NCI-H2171 (cell line): ENCODE measurements at places on chromosomes 11 and 22.

DNA sequence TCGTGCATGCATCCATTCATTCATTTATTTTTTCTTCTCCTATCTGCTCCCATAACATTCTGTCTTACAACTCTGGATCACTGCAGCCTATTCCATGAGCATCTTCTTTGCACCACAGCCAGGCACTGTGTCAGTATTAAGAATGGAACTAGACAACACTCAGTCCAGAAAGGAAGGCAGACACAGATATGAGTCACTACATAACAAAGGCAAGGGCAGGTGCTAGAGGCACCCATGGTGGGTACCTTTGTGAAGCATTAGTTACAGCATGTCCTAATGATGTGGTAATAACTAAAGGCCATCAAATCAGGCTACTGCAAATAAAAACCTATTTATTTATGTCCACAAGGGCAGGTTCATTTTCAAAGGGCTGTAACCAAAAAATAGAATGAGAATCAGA, 28.1 kb downstream of the TENM4 start:
- no peak for DNase-seq

DNA sequence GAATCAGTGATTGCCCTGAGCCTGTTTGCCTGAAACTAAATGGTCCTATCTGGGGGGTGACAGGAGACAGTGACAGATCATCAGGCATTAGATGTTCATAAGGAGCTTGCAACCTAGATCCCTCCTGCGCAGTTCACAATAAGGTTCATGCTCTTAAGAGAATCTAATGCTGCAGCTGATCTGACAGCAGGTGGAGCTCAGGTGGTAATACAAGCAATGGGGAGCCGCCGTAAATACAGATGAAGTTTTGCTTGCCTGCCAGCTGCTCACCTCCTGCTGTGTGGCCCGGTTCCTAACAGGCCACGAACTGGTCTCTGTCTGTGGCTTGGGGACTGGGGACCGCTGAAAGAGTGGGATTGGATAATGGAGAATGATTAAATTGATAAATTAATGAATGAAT, 14.0 kb downstream of the NOX4 start:
- DNase-seq, result no peak

DNA sequence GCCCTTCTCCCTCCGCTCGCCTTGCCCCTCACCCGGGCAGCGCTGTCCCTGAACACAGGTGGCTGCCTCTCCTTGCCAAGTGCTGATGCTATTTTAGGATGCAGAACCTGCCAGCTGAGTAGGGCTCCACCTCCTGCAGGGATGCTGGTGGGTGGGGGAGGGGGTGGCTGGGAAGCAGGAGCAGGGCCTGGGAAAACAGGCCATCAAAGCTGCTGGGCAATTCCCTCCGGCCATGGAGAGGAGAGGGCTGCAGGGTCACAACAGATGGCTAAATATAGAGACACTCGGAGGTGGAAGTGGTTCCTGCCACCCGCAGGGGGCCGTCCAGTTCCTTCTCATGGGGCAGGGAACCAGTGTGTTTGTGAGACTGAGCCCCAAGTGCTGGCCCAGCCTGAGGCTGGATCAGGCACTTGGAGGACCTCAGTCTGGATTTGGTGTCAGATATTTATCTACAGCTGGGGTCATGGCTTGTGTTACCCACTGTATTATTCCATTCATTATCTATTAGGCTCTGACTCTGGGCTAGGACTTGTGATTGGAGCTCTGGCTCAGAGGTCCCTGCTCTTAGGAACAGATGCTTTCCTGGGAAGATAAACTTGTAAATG, 59.6 kb downstream of the LRRC32 start:
- peak; percentile 33 for DNase-seq

DNA sequence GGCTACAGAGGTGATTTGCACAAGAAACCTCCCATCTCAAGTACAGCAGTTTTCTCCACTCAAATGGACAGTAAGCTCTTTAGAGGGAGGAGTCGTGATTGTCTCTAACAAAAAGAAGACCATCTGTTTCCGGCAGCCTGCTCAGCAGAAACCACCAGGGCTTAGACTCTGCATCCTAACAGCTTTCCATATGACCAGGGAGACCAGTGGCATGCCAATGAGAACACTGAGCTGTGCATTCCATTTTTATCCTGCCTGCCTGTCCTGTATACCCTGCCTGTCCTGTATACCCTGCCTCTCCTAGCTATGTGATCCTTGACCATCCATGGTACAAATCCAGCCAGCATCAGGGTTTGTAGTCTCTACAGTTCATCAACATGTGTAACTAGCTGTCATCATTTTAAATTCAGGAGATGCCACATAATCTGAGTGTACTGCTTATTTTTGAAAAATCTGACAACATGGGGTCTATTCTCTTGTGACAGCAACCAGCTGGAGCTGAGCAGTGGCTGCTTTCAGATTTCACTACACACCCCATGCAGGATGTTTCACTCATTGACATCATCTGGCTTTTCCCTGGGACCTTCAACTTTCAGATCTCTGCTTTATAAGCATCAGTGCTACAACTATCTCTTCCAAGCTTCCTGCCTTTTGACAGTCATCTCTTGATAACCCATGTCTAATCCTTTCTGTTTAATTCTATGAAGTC, 50.5 kb upstream of the POU2AF2 start:
- peak; percentile 2 for DNase-seq

DNA sequence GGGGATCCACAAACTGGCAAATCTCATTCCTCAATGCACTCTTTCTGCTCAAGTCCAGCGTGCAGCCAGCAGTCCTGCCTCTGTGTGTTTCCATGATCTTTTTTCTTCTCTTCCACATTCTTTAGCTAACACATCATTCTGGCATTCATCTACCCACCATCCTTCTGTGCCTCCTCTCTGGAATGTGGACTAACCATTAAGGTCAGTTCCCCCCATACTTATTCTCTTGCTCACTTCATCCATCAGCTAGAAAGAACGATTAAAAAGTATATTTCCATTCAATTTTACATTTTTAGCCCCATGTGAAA, 7.8 kb downstream of the KIRREL3 start:
- DNase-seq, result no peak

- DNase-seq, result no peak
Measured at GRCh38 chr22:46673205-46673604, 53.0 kb downstream of the GRAMD4 start.

GRCh38 chr11:953512-953911, 27.8 kb downstream of the AP2A2 start:
- no peak for DNase-seq

- no peak for DNase-seq
Measured at GRCh38 chr11:7892059-7892699, 38.9 kb downstream of the OR10A6 start.

DNA sequence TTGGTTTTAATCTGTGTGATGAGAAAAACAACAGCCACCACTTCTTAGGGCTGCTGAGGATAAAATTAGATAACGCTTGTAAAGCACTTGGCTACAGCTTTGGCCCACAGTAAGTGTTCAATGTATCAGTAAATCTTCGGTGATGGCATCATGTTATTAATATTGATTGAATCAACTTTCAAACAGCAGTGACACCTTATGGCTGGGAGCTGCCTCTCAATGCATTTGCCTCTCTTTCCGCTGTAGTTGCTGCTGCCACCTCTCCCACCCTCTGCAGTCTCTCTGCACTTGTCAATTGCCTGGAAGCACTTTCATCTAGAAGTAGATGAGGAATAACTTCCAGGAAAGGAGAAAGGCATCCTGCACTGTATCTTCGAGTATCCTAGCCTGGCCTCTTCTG, 491.1 kb downstream of the OPCML start:
- DNase-seq, result no peak

DNA sequence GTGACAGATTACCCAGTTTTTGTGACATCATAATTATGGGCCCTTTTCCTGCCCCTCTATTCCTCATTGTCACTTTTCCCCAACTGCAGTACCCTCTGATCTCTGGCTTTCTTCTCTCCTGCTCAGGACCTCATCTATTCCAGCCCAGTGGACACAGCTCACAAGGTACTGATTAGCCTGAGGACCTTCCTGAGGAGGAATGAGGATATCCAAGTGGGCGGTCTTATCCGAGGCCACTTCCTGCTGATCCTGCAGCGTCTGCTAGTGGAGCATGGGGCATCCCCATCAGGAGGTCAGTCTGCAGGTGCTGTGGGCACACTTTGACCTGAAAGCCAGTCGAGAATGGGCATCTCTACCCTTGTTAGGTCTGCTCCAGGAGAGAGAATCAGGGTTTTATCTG, 24.5 kb upstream of the CCDC134 start:
- DNase-seq, result no peak

- no peak for DNase-seq
Measured at GRCh38 chr22:49403102-49403501, 424.6 kb downstream of the BRD1 start.

DNA sequence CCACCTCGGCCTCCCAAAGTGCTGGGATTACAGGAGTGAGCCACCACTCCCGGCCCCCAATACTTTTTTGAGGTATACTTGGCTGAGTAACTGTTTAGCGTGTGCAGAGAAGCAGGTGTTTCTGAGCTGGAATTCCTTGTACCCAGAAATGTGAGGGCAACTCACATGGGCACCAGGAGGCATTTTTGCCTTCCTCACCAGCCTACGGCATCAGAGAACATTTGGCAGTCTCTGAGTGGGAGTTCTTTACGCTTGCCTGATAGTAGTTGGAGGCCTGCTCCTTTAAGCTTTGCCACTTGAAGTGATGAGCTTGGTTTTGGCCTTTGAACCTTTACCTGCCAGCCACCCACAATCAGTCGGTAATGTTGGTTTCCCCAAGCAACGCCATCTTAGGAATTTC, 9.2 kb downstream of the PARVB start:
- no peak for DNase-seq

- DNase-seq, result no peak
Measured at GRCh38 chr22:24968066-24968561, 15.6 kb downstream of the KIAA1671 start.

DNA sequence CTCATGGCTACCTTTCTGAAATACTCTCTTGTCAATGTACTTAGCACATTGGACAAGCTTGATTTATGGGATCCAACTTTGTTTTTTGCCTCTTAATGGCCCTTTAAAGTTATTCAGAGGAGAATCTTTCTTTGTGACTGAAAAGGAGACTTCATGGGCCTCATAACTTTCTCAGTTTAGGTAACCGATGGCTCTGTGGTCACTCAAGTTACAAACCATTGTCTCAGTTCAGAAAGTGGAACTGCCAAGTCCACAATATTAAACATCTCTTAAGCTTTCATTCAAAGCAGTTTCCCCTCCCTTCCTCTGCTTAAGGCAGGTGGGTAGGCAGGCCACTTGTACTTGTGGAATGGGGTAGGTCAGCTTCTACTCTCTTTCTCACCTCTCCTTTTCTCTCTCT, 12.3 kb upstream of the ARL14EP start:
- no peak for DNase-seq

DNA sequence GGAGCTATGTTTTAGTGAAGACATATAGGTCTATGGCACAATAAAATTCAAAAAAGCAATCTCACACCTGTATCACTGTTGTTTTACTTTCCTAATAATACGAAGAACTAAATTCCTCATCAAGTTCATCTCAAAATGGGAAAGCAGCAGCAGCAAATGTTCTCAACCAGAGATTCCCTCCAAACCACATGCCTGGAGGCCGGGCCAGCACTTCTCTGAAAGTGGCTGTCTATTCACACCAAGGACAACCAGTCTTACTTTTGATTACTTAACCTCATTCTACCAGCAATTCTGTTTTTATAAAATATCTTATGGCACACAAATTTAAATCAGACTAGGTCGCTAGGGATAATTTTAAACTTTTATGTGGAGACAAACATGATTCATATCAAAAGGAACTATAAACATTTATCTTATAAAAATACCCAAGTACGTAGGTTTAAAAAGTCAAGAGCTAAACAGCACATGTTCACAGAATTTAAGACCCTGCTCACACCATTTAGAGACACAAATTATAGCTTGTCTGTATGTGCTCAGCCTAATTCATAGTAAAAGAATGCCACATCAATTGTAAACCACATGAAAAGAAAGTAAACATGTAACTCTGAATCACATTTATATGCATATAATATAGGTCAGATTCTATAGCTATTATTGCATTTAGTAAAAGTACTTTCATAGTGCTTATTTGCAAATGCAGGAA, 46.1 kb downstream of the RRAS2 start:
- no peak for DNase-seq

DNA sequence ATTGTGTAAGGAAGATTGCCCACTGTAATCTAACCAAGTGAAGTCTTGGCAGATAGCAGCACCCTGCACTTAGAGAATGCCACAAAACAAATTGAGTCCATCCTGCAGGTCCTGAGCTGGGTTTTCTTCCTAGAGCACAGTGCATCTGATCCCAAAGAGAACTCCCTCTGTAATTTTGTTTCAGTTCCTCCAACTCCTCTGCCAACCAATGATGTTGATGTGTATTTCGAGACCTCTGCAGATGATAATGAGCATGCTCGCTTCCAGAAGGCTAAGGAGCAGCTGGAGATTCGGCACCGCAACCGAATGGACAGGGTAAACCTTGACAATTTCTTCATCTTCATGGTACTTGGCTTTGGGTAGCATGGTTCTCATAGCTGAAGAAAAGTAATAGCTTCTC, 33.1 kb upstream of the ST14 start:
- no peak for DNase-seq

DNA sequence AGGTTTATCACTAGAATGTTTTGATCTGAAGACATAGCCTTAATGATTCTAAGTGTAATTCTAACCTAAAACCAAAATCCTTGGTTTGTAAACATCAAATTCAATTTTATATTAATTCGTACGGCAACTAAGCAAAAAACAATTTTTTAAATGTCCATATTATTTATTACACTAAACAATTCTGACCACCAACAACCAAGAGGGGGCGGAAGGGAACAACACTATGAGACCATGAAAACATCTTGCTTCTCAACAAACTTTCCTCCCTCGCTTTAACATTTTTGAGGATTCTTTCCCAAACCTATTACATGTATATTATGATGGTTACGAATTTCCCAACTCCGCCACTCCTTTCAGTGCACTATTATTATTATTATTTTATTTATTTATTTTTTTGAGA, 6.5 kb upstream of the UCP2 start:
- DNase-seq, result no peak

DNA sequence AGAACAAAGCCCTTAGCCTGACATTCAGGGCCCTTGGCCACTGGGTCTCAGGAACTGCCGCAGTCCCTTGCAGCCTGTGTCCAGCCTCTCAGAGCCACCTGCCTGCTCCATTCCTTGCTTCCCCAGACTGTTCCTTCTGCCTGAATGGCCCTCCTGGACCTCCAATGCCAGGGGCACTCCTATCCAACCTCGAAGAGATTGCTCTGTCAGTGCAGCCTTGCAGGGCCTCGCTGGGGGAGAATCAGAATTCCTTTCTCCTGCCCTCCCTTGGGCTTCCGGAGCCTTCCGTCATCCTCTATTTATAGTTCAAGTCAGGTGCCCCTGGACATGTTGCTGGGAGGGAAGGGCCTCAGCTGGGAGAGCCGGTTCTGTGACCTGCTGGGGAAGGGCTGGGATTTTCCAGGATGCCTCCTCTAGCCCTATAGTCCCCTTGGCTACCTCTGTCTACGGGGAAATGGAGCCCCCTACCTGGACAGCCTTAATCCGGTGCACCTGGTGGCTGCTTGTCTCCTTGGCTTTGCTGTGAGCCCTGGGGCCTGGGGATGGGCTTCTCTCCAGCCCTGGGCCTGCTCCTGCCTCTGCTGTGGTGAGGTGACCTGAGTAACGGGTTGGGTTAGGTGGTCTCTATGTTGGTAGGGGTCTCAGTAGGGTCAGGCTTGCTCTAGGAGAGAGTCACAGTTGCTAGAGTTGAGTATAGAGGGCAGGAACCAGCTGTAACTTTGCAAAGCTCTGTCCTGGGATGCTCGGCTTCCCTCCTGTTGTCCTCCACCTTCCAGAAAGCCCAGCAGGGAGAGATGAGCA, 45.9 kb upstream of the SYT7 start:
- no peak for DNase-seq
